ENCODE measurements at places on chromosomes 2 and 18.

- no peak for DNase-seq
Measured at GRCh38 chr18:12585218-12585617, 72.7 kb downstream of the SPIRE1 start.

GRCh38 chr2:241011751-241012510 is 13.5 kb downstream of the SNED1 start:
- peak; percentile 15 for DNase-seq

GRCh38 chr18:49520661-49521145 is 33.7 kb upstream of the C18orf32 start:
- no peak for DNase-seq

- DNase-seq, result no peak
Measured at GRCh38 chr2:201532686-201533304, 81.3 kb downstream of the STRADB start.

- DNase-seq, result no peak
Measured at GRCh38 chr2:159808032-159808425, 10.0 kb upstream of the CD302 start.

DNA sequence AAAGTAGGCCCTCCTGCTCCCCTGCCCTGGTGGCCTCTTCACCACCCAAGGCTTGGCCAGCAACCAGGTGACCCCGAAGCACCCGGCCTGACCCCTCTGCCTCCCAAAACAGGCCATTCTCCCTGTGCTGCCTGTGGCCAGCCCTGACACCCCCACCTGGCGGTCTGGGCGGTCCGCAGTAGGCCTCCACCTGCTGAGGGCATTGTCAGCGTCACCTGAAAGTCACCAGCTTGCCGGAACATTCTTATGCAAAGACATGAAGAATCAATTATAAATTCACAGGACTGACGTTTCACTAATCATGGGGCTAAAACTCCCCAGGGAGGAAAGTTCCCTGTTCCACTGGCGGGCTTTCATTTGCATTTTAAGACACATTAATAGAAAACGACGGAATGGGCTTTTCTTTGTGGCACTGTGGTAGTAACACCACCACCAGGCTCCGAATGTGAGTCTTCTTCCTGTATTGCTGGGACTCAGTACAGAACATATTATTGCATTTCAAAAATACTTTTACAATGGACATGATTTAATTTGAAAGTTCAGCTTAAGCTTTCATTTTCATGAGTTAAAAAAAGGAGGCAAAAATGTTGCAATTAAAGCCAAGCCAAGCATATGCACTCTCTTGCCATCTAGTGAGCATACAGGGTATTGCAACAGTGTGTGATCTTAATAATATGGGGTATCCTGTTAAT is 57.4 kb downstream of the ADI1 start:
- DNase-seq, result no peak

DNA sequence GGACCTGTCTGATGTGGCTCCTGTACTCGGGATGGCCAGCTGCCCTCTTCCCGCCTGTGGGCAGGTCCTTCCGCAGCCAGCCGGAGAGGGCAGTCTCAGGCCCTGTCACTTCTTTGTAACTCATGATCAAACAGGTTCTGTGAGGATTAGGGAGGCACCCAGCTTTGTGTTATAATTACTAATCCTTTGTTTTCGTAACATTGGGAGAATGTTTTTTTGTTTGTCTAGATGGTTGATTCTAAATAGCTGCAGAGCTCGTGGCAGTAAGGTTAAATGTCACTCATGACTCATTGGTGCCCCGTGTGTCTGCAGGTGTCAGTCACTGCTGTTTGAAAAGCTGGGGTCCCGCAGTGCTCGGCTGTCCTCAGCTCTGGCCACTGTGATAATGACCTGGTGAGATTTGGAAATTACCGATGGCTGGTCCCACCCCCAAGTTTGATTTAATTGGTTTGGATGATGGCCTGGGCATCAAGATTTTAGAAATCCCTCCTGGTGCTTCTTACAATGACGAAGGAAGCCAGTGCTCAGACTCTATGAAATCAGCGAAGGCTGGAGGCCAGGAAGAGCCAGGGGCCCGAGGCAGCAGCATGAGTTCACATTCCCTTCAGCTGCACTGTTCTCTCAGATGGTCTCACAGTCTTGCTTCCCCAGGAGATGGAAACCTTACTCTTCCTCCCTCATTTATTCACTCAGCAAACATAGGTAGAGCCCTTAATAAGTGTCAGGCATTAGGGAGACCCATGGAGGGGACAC is 172.8 kb downstream of the VAPA start:
- DNase-seq, result no peak
